ENCODE measurements at places on chromosomes 2 and 18.
A peak's percentile ranks its signal among the peaks of the same experiment; 100 is the strongest.

DNA sequence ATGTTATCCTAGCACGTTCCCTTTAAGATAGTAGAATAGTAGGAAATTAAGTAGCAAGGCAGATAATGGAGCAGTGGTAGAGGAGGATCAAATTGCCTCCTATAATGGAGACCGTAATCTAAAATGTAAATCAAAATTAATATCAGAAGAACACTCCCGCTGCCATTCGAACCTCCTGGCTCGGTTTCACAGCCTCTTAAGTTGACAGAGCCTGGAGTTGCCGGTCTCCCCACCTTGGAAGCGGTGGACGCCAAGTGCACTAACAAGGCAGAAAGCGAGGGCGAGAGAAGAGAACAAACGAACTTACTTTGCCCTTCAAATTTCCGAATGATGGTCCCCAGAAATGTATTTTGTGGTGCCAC is 450 bp downstream of the KCNH7 start:
- no peak for DNase-seq

- no peak for DNase-seq
Observed at GRCh38 chr2:216671791-216672343, 23.5 kb downstream of the IGFBP5 start.

DNA sequence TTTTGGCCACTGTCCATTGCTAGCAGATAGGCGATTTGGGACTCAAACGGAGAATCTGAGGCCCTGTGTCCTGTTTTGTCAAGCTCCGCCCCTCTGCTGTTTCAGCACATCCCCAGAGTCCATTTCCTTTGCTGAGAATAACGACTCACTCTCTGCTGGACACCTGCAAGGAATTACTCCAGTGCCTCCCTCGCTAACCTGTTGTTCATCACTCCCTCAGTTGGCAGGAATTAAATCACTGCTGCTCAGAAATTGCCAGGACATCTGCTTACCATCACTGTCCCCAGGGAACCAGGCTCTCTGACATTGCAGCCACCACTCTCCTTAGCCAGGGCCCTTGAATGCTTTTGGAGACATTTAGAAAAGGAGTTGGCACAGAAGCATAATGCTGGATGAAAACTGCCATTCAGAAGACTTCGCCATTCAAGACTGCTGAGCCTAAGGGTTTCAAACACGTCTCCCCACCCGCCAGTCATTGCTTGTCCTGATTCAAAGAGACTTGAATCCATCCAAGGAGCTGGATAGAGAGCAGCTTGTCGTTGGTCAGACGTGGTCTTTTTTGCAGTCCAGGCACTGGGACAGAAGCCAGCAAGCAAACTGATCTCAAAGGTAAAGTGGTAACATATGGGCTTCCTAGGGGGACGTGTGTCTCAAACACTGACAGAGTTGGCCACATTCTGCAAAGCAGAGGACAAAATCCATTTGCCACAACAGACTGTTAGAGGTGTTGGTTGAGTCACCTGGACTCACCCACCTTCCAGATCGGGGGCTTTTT is 155.3 kb downstream of the UXS1 start:
- DNase-seq, result no peak

DNA sequence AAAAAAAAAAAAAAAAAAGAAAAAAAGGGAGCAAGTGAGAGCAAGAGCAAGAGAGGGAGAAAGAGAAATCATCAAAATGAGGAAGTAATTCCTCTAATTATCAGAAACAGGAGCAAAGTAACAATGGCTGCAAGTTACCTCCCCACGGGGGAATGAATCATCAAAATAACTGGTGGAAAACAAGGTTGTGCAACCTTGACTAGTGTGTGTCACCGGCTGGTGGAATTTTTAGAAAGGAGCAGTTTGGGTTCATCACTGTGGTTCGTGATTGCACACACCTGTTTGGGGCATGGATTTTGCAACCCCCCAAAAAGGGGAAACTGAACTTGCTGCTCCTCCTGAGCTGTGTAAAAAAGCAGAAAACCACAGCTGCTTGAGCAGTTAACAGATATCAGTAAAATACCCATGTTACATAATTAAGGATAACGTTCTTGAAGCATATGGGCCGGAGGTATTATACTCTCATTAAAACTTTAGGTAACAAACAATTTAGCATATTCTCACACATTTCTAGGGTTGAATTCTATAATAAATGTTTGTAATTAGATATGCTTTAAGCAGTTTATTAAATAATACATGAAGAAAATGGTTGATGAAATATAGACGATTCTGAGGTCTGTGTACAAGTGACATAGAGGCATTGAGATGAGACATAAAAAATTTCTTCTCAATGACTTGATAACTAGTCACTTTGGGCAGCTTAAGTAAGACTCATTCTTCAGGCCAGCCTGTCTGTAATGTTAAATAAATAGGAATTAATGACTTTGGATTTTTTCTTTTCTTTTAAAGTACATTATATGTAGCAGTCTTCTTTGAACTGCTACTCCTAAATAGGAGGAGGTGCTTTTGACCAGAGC is 184.2 kb upstream of the ZEB2 start:
- DNase-seq, result peak; percentile 13

GRCh38 chr2:53641290-53641689 is 126.3 kb upstream of the CHAC2 start:
- DNase-seq, result no peak

GRCh38 chr2:39849982-39850526 is 71.0 kb upstream of the THUMPD2 start:
- no peak for DNase-seq

Measured in activated CD8-positive, alpha-beta memory T cell treated with anti-CD3 and anti-CD28 coated beads, Interleukin-2, amount 50 U/mL, for 4 hours (primary cell).